ENCODE measurements at places on chromosomes 4 and X.

DNA sequence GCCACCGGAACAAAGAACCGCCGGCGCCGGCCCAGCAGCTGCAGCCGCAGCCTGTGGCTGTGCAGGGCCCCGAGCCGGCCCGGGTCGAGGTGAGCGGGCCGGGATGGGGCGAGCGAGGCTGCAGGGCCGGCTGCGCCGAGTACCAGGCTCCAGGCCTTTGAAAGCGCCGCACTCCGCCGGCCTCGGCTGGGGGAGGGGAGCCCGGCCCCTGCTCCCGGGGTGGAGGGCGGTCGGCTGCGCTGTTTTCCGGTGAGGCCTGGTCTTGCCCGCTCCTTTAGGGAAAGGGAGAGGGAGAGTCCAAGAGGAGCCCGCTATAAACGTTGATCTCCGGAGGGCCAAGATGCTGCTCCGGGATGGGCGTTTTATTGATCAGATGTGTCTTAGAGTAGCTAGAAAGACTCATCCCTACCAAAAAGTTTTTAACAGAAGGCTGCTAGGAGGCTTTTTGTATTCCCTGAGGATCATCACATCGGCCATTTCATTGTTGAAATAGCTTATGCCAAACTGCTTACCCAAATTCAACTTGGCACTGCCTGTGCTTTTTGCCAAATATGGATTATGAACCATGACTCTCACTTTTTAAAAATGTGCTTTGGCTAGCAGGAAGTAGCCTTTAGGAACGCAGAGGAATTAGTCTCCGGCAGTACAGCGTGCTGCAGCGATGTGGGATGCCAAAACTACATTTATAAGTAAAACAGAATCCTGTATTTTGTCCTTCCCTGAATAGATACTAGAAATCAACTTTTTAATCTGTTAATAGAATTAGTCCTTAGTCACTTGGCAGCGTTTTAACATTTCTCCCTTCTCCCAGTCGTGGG is 760 bp downstream of the TMEM165 start:
- no peak for DNase-seq

DNA sequence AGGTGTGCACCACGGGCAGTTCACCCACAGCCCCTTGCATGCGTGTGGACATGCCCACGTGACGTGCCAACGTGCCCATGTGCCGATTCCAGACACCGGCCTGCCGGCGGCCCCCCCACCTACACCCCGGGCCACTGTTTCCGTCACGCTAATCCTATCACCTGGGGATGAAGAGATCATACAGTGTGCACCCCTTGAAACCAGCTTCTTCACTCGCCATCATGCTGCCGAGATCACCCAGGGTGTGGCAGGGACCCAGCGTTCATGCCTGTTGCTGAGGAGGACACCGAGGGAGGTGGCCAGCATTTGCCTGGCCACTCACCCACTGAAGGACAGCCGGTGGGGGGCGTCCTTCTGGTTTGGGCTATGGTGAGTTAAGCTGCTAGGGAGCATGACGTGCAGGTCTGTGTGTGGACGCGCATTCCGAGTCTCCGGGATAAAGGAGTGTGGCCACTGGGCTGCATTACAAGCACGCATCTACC is 14.1 kb downstream of the CTBP1 start:
- no peak for DNase-seq

DNA sequence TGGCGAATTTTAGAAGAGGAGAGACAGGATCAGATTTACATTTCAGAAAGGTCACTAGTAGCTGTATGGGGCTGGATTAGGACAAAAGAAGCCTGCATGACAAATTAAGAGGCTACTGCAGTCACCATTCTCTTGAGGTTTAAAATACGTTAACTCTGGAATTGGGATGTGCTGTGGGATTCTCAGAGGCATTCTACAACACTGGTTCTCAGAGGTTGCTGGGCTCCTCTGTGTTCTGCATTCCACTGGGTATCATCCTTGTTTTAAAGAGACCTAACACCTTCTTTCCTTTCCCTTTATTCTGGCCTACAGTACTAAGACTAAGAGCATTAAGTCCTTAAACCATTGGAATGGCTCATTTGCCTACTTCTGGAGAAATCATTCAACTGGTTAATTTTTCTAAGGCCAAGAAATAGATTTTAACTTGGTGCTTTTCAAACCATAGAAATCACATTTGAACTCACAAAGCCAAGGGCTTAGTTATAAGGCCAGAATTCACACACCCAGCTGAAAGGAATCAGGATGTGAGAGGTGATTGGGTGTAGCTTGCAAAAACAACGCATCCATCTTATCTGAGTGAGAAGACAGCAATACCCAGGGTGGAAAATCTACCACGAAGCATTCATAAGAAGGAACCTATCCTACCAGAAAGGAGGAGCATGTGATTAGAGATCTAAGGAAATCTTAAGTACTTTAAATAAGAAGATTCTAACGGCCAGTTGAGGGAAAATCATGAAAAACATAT is 116.6 kb downstream of the SHISA3 start:
- DNase-seq: no peak

DNA sequence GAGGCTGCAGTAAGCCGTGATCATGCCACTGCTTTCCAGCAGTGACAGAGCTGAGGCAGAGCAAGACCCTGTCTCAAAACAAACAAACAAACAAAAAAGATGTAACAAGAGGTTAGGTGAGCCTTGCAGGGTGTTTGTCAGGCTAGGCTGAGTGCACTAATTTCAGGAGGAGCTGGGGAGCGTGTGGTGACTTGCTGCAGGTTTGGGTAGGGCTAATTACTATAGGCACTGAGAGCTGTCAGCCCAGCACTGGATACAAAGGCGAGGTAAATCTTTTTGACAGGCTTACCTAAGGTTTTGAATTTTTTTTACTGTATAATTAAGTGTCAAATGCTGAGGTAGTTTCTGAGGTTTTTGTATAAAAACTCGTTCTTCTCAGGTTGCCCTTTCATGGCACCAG is 29.8 kb upstream of the SH3D19 start:
- no peak for DNase-seq

- DNase-seq: no peak
Observed at GRCh38 chr4:139170932-139171331, 6.1 kb downstream of the ELF2 start.

DNA sequence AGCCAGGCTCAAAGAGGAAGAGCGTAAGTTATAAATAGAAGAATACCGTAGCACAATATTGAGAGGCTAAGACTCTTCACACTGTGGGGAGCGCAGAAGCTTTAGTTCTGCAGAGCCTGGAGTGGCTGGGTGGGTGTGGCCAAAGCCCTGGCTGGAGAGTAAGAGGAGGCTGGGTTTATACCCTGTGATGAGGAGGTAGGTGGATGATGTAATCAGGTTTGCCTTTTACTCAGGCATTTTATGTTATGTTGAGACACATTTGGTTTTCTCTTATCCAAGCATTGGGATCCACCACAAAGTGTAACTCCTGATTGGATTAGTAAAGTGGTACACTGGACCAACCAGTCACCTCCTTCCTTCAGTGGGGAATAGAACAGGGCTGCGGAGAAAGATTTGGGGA is 13.9 kb downstream of the CDS1 start:
- no peak for DNase-seq

Data from GM04504 (cell line).